NCI-H1048 (cell line): ENCODE measurements at places on chromosomes 16 and 17.

DNA sequence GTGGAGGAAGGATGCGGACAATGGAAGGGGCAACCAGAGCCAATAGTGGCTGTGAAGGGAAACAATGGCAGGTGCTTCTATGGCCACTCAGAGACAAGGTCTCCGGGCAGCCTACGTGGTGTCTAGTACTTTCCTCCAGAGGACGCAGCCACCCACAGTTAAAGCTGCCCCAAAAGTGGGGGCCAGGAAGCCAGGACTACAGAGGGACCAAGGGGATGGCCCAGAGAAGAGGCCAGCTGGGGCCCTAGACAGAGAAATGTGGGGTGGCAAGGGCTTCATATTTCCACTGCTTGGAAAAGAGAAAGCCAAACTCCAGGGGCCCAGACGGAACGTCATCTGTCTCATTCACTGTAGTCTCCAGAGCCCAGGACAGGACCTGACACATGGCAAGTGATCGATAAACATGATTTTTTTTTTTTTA lies 837 bp upstream of the PER1 start:
- DNase-seq, result no peak

GRCh38 chr17:75876938-75877751 lies 1.2 kb downstream of the TRIM47 start:
- no peak for DNase-seq

- no peak for DNase-seq
Observed at GRCh38 chr17:42185621-42185930, 324 bp upstream of the HCRT start.

DNA sequence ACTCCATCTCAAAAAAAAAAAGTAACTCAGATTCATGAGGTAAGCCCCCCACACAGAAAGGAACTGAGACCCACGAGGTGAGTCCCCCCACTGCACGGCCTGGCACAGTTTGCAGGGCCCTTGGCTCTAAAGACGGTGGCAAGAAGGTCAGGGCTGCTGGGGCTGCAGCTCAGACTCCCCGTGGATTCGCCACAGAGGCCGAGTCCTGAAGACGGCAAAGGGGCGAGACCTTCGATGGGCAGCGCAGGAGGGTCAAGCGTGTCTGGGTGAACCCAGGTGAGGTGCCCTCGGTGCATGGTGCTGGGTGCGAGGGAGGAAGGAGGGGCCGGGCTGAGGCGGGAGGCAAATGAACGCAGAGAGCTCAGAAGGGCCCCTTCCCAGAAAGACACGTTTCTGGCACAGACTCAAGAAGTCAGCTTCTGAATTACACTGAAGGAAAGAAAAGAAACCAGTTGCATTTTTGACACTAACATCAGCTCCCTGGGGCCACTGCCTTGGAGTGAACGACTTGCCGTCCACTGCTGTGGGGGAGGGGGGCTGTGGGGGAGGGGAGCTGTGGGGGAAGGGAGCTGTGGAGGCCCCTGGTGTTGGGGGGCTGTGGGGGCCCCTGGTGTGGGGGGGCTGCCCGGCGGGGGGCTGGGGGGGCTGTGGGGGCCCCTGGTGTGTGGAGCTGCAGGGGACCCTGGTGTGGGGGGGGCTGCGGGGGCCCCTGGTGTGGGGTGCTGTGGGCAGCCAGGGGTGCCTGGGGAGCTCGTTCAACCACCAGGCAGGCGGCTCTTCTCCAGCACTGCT lies 69.8 kb upstream of the METRNL start:
- DNase-seq, result no peak

DNA sequence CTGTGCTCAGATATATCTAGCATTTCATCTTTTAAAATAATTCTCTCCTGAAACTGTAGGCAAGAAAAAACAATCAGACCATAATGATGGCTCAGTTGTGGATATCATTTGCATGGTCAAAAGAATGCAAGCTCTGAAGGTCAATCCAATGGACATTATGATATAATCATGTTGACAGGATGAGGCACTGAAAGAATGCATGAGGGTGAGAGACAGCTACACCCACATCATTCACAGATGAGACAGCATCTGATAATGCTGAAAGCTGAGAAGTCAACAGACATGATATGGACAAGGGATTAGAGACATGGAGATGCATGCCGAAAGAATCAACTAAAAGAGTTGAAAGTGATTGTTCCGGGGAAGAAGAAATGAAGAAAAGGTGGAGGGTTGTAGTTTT lies 346.4 kb upstream of the CDH5 start:
- DNase-seq, result no peak

DNA sequence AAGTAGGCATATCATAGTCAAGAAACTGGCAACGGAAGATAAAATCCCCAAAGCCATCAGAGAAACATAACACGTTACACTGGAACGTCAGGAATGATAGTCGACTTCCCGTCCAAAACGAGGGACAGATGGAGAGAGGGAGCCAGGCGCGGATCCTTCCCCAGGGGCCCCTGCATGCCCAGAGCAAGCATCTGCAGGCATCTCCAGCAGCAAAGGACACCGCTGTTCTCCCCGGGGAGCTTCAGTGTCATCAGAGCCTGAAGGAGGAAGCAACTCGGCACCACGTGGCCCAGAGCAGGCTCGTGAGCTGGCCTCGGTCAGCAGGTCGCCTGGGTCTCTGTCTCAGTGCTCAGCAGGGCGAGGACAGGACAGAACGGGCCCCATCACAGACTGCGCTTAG lies 50.1 kb downstream of the LMF1 start:
- no peak for DNase-seq

DNA sequence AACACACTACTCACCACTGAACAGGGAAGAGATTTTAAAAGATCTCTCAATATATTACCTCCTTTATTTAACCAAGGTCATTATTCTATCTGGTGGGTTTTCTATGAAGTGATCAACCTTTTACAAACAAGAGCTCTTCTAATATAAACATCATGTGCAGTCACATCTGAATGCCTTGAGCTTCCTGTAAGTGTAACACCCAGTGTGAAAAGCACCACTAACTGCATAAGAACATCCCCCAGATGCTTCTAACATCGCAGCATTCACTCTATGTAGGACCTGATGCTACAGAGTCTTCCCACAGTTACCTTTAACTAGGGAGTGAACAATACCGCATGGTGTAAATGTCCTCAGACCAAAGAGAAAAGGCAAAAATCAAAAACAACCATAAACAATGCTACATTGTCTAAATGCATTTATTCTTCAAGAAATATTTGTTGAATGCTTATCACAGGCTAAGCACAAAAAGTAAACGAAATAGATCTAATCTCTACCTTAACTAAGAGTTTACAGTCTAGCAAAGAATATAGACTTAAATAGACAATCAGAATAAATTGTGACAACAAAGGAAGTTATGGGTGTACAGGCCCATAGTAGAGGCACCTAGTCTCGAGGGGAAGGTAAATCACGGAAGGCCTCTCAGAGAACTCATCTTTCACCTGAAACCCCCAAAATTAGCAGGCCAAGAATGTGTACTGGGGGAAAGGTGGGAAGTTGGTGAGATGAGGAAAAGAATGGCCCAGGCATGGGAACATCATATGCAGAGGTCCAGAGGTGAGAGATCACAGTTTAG lies 16.2 kb downstream of the SKAP1 start:
- DNase-seq, result no peak

DNA sequence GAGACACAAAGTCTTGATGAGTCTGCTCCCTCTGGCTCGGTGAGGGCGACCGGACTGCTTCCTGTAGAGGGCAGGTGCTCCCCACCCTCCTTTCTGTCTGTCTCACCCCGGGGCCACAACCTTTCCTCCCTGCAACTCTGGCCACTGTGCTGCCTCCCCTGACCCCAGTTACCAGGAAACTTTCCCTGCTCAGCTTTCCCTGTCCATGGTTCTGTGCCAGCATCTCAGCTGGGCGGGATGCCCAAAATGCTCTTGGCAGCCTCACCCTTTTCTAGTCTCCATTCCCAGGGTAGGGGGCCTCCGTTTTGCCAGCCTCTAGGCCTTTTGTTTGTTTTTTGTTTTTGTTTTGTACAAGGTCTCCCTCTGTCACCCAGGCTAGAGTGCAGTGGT lies 1.4 kb downstream of the PLD2 start:
- no peak for DNase-seq

DNA sequence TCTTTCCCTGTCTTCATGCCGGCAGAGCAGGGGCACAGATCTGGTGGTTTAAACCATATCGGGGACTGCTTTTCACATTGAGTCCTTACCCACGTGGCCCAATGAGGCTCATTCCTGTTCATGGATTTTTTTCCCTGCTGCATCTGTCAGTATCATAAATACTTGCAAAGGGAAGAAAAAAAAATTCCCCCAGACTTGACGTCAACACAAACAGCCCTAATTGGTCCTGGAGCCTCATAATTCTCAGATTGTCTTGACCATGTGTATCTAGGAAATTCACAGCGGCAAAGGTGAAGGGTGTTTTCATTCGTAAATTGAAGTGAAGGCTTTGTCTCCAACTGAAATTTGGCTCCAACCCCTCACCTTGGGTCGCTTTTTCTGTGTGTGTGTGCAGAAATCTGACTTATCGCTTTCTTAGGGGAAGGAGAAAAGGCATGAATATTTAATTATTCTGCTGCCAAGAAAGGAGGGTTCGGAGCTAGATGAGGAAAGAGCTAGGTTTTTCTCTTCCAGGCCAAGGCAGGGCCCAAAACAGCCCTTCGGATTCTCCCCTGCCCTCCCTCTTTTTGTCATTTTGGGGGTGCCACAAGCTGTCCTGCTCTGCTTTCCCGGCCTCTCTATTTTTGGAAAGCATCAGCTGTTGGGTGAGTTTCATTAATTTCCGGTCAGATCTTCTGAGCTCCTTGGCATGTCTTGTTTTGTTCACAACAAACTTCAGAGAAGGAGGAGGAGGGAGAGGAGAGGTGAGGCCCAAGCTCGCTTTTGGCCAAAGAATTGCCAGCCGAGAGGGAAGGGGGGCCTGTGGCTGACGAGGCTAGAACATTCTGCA lies 17.8 kb upstream of the CIBAR2 start:
- no peak for DNase-seq

- DNase-seq, result no peak
Observed at GRCh38 chr17:80443916-80444643, 29.1 kb downstream of the ENDOV start.

GRCh38 chr17:41814195-41814594 lies 1.4 kb downstream of the FKBP10 start:
- DNase-seq, result no peak

DNA sequence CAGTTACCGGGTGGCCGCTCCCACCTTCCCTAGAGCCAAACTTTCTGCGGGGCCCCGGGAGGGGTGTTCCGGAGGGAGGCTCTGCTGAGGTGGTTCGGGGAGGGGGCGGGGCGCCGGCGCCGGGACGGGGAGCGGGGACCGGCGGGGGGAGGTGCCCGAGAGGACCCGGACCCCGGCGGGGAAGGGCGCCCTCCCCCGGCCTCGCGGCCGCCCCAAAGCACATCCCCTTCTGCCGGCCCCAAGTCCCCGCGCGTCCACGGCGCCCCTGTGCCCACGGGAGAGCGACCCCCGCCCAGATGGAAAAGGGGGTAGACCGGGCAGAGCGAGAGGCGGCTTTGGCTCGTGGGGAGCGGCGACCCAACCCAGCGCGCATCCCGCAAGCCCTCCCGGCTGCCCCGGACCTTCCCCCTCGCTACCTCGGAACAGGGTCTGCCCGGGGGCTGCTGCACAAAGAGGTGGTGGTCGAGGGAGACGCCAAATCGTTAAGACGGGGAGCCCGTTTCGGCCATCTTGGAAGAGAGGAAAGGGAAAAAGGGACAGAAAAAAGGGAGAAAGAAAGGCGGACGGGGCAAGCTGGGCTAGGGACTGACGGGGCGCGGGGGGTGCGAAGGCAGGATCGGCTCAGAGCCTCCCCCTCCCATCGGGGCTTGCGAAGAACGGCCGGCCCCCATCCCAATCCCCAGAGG lies 530 bp downstream of the PCGF2 start:
- DNase-seq, result no peak

- DNase-seq, result no peak
Observed at GRCh38 chr17:49015924-49016774, 19.0 kb downstream of the IGF2BP1 start.
